Esophagus muscularis mucosa (tissue), 4 donors: ENCODE measurements at places on chromosomes 7 and 10. TPM values are rescaled to one million over a fixed set of nuclear protein-coding genes. Genes with fewer than 3 reads are reported as not detected.

DNA sequence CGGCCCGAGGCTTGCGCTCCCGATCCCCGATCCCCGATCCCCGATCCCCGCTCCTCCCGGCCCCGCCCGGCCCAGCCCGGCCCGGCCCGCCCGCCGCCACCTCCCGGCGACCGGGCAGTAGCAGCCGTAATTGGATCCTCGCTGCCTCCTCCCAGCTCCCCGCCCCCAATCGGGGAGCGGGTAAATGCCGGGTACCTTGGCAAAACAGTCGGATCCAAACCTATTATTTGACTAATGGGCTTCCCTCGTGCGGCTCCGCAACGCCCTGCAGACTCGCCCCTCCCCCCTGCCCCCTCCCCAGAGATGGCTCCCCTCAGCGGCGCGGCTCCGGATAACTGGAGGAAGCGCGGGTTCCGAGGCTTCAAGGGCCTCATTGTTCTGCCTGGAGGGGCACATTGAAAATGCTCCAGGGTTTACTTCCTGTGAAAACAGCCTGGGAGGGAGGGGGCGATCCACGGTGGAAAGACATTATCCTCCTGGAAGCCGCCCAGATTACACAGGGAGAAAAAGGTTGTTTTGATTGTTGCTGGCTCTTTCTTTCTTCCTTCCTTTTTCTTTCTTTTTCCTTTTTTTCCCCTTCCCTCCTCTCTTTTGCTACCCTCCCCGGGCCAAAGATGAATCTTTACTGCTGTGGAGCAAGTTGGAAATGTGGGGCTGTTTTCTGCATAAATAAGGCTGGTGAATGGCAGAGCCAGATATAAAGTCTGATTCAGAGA, 94.7 kb upstream of the ZMIZ1 start:
- H3K4me1 ChIP-seq, result peaks cover 44% of the 10 kb centered on the region
- peak overlapping the region; percentile 66 for H3K4me3 ChIP-seq
- H3K27ac ChIP-seq, result peak overlapping the region; percentile 99
- no peak for DNase-seq

GRCh38 chr7:17968791-17969715, 28.8 kb upstream of the SNX13 start:
- no peak overlapping the region for H3K4me3 ChIP-seq
- no peak for DNase-seq
- H3K36me3 ChIP-seq, result no peaks in the 10 kb centered on the region
- H3K27me3 ChIP-seq, result no peaks in the 10 kb centered on the region
- H3K4me1 ChIP-seq, result no peaks in the 10 kb centered on the region

DNA sequence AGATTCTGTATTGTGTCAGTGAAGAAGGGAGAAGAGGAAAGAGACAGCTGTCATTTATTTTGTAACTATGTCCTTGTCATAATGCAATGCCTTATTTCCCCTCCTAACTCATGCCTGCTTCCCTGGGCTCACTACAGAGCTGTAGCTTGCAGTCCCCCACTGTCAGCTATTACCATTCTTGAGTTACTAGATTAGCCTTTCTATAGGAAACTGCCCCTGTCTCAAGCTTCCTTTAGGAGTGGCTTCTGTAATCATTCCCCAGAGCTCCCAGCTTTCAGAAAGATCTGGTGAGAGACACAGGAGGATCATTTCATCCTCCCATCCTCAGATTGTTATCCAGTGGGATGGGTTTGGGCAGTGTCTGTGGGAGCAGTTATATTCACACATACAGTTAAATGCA, 32.4 kb upstream of the SMKR1 start:
- DNase-seq, result no peak
- H3K27me3 ChIP-seq, result no peaks in the 10 kb centered on the region
- H3K36me3 ChIP-seq, result no peaks in the 10 kb centered on the region
- H3K27ac ChIP-seq, result no peak overlapping the region

DNA sequence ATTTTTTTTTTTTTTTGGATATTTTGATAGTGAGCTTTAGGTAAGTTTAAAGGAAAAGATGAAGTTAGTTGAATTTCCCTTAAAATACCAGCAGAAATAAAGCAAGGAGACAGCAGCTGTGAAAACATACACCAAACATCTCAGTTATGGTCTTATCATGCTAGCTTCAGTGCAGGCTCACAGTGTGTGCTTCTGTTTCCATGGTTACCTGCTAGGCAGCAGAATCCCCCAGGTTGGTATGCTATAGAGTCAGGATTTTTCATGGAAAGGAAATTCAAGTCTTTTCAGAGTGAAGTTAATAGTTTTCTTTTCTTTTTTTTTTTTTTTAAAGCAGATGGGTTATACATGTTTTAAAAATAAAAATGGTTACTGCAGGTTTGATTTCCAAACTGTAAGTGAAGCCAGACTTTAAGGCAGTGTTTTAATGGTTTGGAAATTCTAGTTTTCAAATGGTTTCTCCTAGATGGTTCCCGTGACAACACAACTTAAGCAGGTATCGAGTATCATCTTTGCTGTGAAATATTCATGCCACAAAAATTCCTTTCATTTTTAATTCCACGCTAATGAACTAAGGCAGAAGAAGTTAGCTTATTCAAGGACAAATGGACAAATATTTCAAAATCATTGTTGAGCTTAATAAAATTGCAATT, 230.9 kb downstream of the BICC1 start:
- H3K36me3 ChIP-seq, result no peaks in the 10 kb centered on the region
- H3K4me1 ChIP-seq, result no peaks in the 10 kb centered on the region
- no peak overlapping the region for H3K4me3 ChIP-seq

DNA sequence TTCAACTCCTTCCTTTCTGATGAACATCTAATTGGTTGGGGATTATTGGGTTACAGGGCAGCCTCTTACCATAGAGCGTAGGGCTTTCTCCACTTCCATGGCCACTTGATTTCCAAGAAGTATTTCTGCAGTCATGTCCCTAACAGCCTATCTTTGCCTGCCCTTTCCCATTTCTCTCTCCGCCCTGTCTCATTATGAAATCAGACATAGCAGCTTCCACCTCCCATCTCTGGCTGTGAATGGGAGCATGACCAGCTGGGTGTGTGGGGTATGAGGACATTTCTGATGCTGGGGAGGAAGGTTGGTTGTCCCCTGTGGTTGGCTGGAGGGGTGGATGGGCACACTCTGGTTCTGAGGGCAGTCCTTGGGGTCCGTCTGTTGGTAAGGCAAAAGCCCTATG, 41.2 kb downstream of the ADCYAP1R1 start:
- no peak overlapping the region for H3K4me3 ChIP-seq
- H3K4me1 ChIP-seq, result no peaks in the 10 kb centered on the region
- DNase-seq, result no peak
- no peaks in the 10 kb centered on the region for H3K36me3 ChIP-seq

GRCh38 chr10:33536508-33536907, 202.0 kb upstream of the NRP1 start:
- no peak overlapping the region for H3K27ac ChIP-seq
- DNase-seq, result peak; percentile 80
- no peaks in the 10 kb centered on the region for H3K4me1 ChIP-seq
- H3K4me3 ChIP-seq, result no peak overlapping the region
- H3K27me3 ChIP-seq, result no peaks in the 10 kb centered on the region
- H3K36me3 ChIP-seq, result no peaks in the 10 kb centered on the region

DNA sequence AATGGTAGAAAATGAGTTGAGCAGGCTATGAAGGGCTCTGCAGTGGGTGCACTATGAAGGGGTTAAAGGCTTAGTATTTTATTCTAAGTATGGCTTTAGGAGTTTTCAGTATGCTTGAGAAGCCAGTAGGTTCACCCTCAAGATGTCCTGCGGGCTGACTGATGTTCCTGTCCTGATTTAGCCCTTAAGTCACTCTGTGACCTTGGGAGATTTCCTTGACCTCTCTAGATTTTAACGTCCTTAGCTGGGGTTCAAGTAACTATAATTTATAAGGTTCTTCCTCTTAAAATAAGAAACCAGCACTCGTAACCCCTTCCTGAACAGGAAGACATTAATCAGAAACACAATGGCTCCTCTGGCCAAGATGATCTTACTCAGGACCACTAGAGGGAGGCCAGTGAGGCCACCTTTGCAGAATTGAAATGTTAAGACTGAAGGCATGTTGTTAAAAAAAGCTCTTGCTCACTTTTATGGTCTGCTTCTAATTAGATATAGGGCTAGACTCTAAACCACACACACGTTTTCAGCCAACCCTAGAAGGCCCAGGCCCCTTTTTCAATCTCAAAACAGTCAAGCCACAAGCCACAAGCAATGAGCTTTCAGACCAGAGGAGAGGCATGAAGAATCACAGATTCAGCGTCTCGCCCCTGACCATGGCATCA, 41.9 kb downstream of the CDK1 start:
- no peak overlapping the region for H3K27ac ChIP-seq
- no peak for DNase-seq
- H3K36me3 ChIP-seq, result no peaks in the 10 kb centered on the region
- peaks cover 24% of the 10 kb centered on the region for H3K4me1 ChIP-seq
- no peak overlapping the region for H3K4me3 ChIP-seq
- no peaks in the 10 kb centered on the region for H3K27me3 ChIP-seq

GRCh38 chr10:75102830-75103673, 8.4 kb upstream of the SAMD8 start:
- no peaks in the 10 kb centered on the region for H3K36me3 ChIP-seq
- no peak overlapping the region for H3K27ac ChIP-seq
- H3K27me3 ChIP-seq, result no peaks in the 10 kb centered on the region
- no peak overlapping the region for H3K4me3 ChIP-seq
- no peak for DNase-seq

DNA sequence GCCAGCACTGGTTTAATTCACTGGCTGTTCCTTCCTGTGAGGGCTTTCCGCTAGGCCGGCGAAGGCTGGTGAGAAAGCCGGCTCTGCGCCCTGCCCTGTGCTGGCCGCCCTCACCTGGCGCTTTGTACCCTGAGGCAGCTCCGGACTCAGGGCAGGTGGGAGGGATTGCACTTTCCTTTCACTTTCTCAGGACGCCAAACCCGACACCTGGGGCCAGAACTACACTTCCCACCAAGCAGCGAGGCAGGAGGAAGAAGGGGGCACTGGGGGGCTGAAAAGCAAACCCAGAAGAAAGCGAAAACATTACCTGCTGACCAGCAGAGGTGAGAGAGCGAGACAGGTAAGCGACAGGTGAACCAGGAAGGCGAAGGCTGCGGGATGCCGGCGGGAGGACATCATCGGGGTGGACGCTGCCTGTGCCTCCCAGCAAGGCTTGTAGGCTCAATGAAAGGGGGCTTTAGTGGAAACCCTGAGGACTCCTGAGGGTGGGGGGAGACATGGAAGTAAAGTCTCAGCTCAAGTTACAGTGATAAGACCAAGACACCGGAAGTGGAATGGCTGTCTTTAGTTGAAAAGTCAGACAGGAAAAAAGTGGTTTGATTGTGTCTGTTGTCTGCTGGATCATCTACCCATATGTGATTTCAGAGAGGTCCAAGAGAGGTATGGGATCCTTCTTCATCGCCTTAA, at the start of gene RAB19:
Gene RAB19, plus strand, starts transcription at position 181 of the 687 bp plus-strand sequence. CDS start 3,589 bp downstream, outside the sequence.
- H3K27ac ChIP-seq, result no peak within 1 kb of the TSS
- H3K4me1 ChIP-seq, result peaks cover 6% of the 10 kb centered on the region
- no peaks in the 10 kb centered on the region for H3K27me3 ChIP-seq
- no peaks in the 10 kb centered on the region for H3K36me3 ChIP-seq
- peak within 1 kb of the TSS; percentile 35 for H3K4me3 ChIP-seq

- no peaks in the 10 kb centered on the region for H3K27me3 ChIP-seq
- DNase-seq, result no peak
- H3K4me1 ChIP-seq, result peaks cover 27% of the 10 kb centered on the region
- peak overlapping the region; percentile 84 for H3K27ac ChIP-seq
These were observed 51.2 kb upstream of the GTF2I start for GRCh38 chr7:74606101-74606908.

Gene LIPF
- total RNA-seq, result not detected

Gene ACHE
- total RNA-seq, result 4.6 TPM
